NCI-H1092 treated with DMSO at 0.1 percent for 48 hours (cell line): ENCODE measurements at places on chromosomes 7 and 10.

DNA sequence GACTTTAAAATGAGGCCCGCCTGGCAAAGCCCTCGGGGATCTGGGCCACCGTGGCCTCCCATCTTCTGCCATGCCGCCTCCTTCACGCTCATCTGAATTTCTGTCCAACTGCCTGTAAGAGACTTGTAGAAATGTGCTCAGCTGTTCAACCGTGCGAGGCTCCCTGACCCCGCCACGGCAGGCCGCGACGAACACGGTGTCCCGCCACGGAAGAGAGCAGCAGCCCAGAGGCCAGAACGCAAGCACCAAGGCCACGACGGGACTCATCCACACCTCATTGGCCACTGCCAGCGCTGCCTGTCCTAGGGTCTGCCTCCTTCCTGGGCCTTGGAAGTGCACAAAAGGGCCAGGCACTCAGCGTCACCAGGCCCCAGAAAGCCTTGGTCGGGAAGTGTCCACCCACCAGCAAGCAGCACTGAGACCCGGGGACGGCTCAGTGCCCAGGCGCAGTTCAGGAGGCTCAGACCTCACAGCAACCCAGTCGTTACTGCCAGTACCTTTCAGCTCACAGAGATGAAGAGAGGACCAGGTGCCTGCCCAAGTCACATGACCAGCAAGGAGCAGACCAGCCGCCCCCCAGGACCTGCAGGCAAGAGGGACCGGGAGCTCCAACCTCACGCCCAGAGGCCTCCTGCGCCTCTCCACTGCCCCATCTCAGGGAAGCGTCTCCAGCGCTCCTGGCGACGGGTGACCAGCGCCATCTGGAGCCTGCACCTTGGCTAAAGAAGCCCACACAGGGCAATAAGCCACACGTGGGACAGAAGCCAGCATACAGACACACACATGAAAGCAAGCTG lies 85.9 kb downstream of the MAD1L1 start:
- no peak for DNase-seq

GRCh38 chr10:111075577-111076185 lies 1.1 kb upstream of the ADRA2A start:
- no peak for DNase-seq

DNA sequence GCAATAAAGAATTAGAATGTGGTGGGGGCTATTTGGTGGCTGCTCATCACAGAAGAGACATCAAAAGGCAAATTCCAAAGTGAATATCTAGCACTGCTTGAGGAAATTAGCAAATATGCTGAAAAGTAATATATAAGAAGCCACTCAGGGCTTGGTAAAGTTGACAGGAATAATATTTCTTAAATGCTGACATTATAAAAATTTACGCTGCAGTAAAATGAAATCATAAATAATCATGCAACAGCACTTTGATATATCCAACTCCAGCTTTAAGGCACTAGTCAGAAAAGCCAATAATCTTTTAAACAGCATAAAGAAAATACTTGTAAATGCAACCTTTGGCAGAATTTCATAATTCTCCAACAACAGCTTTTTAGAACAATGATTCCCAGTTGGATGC lies 36.9 kb downstream of the DNAJC12 start:
- DNase-seq: no peak

- DNase-seq: no peak
These were observed 18.0 kb upstream of the HILPDA start for GRCh38 chr7:128437426-128438332.

DNA sequence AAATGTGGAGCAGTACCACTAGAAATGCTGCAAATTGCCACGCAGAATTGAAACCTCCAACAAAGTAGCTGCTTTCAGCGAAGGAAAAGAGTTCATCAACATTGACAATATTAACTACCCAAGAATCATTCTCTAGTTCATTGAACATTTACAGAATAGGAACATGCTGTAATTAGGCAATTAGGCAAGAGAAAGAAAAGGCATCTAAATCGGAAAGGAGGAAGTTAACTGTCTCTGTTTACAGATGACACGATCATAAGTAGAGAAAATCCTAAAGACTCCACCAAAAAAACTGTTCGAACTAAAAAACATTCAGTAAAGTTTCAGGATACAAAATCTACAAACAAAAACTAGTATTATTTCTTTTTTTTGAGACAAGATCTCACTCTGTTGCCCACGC lies 8.9 kb upstream of the PKD1L1 start:
- no peak for DNase-seq

DNA sequence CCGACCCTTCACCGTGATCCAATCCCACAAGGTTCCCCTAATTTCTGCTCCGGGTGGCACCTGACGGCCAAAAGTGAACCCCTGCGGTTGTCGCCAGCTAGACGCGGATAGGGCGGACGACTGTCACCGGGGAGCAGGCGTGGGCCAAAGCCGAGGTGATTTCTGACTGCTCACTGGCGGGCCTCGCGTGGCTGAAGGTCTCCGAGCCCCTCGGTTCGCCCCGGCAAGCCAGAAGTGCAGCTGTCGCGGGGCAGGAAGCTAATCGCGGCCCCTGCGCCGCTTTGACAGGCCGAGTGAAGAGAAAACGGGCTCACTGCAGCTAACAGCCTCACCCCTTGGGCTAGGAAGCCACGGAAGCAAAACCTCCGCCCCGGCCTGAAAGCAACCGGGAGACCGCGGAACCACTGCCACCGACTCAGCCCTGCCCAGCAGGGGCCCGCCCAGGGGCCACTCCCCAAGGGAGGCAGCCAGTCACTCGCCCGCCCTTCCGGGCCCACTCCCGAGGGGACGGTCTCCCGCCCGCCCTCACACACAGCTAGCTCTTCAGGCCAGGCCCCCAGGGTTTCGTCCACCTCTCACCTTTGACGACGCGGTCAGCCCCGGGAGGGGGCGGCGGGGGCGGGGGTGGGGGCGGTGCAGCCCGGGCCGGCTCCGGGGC lies 469 bp downstream of the PPP3CB start:
- peak; percentile 74 for DNase-seq
